ENCODE measurements at places on chromosomes 11 and 22.

GRCh38 chr22:26998129-26998528 lies 340.7 kb downstream of the MIAT start:
- H3K27ac ChIP-seq = no peak overlapping the region
- DNase-seq = no peak
- H3K4me3 ChIP-seq = no peak overlapping the region
- H3K27me3 ChIP-seq = no peaks in the 10 kb centered on the region
- H3K36me3 ChIP-seq = no peaks in the 10 kb centered on the region

- H3K27me3 ChIP-seq = no peaks in the 10 kb centered on the region
- DNase-seq = no peak
- H3K4me1 ChIP-seq = peaks cover 25% of the 10 kb centered on the region
- H3K4me3 ChIP-seq = no peak overlapping the region
- H3K36me3 ChIP-seq = no peaks in the 10 kb centered on the region
Measured at GRCh38 chr22:17944256-17944655, 80.1 kb downstream of the MICAL3 start.

DNA sequence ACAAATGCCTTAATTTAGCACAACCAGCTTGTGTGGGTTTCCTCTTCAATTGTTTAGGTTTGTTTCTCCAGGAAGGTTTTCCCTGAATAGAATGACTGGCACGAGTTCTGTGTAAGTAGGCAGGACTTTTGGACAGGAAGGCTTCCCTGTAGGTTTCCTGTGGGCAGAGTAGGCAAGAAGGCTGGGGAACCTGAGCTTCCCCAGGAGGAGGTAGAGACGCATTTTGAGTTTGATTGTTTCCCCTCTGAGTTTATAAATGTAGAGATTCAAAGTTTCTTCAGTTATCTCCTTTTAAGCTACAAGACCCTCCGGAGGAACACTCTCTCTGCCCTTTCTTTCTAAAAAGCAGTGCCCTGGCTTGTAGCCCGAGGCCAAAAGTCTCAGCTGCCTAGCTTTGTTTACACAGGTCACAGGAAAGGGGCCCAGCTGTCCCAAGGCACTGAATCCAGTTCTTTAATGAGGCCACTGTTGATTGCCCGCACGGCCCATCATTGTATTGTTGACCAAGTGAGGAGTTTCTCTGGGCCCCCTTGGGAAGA lies 66.6 kb upstream of the RDX start:
- no peaks in the 10 kb centered on the region for H3K27me3 ChIP-seq
- H3K27ac ChIP-seq = no peak overlapping the region
- H3K36me3 ChIP-seq = no peaks in the 10 kb centered on the region
- H3K4me1 ChIP-seq = peaks cover 19% of the 10 kb centered on the region

DNA sequence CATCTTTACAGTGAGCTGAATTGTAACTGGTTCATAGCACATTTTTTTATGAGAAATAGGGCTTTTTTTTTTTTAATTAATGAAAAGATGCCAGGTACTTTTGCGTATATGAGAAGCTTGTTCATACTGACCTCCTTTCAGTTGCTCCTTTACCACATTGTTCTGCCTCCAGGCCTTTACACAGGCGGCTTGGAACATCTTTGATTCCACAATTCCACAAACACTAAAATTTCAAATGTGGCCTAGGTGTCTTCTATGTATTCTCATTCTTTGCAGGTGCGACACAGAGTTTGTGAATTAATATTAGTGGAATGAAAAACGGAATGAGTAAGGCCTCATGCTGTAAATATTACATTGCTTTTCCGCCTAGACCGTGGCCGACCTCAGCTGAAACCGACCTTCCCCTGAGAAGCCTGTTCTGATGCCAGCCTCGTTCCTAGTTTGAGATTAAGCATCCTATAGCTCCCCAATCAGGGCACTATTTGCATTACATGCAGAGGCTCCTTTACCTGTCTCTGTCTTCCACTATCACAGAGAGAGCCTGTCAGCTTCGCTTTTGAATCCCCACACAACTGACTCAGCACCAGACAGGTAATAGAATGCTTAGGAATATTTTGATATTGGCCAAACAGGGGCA lies 125.8 kb downstream of the LDLRAD3 start:
- H3K27me3 ChIP-seq = no peaks in the 10 kb centered on the region
- peaks cover 5% of the 10 kb centered on the region for H3K4me1 ChIP-seq
- peaks cover 13% of the 10 kb centered on the region for H3K36me3 ChIP-seq
- no peak overlapping the region for H3K27ac ChIP-seq

DNA sequence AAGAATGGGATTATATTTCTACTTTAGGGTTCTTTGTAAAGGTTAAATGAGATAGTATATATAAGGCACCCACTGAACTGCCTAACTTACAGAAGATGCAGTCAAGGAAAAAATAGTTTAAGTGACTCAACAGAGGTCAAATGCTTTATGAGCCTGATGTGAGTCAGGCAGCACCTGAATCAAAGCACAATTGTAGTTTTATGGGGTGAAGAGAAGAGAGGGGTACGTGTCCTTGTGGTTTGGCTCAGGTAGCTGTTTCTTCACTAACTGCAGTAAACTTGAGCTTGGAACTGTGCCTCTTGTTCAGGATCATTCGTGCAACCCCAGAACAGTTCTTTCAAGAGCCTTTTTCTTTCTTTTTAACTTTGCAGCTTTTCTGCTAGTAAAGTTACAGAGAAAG lies 125.2 kb upstream of the SPON1 start:
- no peaks in the 10 kb centered on the region for H3K36me3 ChIP-seq
- H3K4me3 ChIP-seq = no peak overlapping the region

DNA sequence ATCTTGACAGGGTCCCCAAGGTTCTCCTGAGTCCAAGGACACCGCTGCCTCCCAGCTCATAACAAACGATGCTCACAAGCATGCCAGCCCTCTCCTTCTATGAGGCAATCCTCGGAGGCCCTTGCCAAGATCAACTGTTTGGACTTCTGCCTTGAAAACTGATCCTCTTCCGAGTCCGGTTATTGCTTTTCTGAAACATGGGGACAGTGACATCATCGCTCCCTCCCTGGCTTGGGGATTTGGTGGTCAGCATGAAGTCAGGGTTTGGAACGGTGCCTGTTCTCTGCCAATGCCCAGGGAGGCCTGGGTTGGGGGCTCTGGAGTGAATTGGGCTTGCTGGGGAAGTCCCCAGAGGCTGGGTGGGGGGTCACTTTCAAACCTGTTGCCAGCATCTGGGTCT lies 149.3 kb downstream of the FBXO7 start:
- DNase-seq = no peak
- H3K27me3 ChIP-seq = no peaks in the 10 kb centered on the region

DNA sequence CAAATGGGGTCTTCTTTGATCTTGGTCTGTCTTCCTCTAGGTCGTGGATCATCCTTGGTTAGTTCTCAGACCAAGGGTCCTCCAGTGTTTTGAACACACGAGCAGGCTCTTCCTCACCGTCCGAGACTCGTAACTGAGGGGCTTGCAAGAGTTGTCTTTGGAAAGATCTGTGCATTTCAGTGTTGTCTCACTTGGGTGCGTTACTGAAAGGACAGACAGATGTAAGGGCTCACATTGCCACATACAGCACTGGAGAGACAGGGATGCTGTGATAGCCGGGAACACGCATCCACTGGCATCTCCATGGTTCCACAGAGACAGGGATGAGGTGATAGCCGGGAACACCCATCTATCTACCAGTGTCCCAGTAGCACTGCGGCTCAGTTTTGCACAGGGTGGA lies 15.7 kb downstream of the GLB1L2 start:
- H3K4me3 ChIP-seq = no peak overlapping the region
- no peak for DNase-seq
- H3K36me3 ChIP-seq = no peaks in the 10 kb centered on the region

DNA sequence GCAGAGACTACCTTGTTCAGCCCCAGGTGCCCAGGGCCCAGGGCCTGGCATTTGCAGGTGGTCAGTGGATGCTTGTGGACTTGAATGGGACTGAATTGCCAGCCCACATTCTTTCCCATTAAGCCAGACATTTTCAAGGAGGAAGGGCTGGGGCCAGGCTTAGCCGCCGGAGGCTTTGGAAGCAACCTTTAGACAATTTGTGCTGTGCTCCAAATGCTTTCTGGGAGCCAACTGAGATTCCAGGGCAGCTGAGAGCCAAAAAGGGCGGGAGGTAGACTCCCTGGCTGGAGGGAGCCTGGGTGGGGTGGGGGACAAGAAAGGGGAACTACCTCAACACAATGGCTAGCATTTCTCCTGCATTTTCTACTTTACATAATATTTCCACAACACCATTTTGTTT lies 54.8 kb upstream of the TIMP3 start:
- H3K4me3 ChIP-seq = no peak overlapping the region
- H3K4me1 ChIP-seq = peaks cover 14% of the 10 kb centered on the region
- H3K27me3 ChIP-seq = no peaks in the 10 kb centered on the region
- H3K27ac ChIP-seq = no peak overlapping the region

GRCh38 chr22:22166941-22167713 lies 77.5 kb upstream of the VPREB1 start:
- no peaks in the 10 kb centered on the region for H3K36me3 ChIP-seq
- no peak overlapping the region for H3K27ac ChIP-seq
- H3K4me1 ChIP-seq = no peaks in the 10 kb centered on the region
- no peaks in the 10 kb centered on the region for H3K27me3 ChIP-seq

DNA sequence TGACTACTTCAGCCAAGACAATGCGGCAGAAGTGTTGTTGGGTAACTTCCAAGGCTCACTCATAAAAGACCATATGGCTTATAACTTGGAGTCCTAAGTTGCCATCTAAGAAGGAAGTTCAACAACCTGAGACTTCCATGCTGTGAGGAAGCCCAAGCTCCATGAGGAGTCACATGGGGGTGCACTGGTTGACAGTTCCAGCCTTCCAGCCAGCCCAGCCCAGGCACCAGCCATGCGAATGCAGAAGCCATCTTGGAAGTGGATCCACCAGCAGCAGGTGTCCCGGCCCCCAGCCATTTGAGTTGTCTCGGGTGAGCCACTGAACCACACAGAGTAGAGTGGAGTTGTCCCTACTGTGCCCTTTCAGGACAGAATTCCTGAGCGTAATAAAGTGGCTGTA lies 32.8 kb upstream of the WNT7B start:
- no peaks in the 10 kb centered on the region for H3K27me3 ChIP-seq
- peak overlapping the region; percentile 99 for H3K27ac ChIP-seq
- no peaks in the 10 kb centered on the region for H3K36me3 ChIP-seq

- DNase-seq = no peak
- H3K27ac ChIP-seq = no peak overlapping the region
- peaks cover 4% of the 10 kb centered on the region for H3K36me3 ChIP-seq
Measured at GRCh38 chr11:35978183-35978582, 34.3 kb downstream of the LDLRAD3 start.

DNA sequence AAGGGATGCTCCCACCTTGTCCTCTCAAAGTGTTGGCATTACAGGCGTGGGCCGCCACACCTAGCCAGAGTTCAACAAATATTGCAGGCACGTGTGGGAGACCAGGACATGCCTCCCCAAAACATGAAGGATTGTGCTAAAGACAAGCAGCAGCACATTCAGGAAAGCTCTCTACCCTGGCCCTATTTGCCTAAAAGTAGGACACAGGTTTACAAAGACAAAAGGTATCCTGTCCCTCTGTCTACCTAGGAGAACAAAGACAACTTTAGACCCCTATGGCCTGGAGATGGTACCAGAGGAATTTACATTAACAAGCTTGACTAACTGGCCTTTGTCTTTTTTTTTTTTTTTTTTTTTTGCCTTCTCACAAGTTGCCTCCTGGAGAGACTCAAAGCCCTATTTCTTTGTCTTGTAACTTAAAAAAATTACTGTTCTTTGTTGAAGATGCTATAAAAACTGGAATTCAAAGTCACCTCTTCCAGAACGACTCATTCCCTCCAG lies 859 bp upstream of the ACCS start:
- no peak overlapping the region for H3K27ac ChIP-seq
- H3K27me3 ChIP-seq = no peaks in the 10 kb centered on the region
- DNase-seq = no peak
- H3K36me3 ChIP-seq = no peaks in the 10 kb centered on the region
- H3K4me1 ChIP-seq = peaks cover 5% of the 10 kb centered on the region
- H3K4me3 ChIP-seq = no peak overlapping the region

DNA sequence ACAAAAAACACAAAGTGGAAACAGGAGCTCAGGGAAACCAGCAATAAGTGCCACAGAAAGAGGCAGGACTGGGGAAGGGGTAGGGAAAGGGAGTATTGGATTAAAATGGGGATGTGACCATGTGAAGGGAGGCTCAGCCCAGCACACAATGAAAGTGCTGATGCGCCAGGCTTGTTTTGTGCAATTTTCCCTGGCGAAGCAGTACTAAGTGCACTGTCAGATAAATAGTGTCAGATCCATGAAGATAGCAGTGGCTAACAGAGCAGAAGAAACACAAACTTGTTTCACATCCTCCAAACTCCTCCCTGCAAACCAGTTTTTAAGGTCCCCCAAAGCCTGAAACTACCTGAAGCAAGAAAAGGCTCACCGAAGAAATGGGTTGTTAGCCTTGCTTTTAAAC lies 50.7 kb upstream of the RAPSN start:
- no peak for DNase-seq
- H3K4me1 ChIP-seq = peaks cover 7% of the 10 kb centered on the region
- no peak overlapping the region for H3K27ac ChIP-seq
- H3K27me3 ChIP-seq = no peaks in the 10 kb centered on the region
- peaks cover 93% of the 10 kb centered on the region for H3K36me3 ChIP-seq

DNA sequence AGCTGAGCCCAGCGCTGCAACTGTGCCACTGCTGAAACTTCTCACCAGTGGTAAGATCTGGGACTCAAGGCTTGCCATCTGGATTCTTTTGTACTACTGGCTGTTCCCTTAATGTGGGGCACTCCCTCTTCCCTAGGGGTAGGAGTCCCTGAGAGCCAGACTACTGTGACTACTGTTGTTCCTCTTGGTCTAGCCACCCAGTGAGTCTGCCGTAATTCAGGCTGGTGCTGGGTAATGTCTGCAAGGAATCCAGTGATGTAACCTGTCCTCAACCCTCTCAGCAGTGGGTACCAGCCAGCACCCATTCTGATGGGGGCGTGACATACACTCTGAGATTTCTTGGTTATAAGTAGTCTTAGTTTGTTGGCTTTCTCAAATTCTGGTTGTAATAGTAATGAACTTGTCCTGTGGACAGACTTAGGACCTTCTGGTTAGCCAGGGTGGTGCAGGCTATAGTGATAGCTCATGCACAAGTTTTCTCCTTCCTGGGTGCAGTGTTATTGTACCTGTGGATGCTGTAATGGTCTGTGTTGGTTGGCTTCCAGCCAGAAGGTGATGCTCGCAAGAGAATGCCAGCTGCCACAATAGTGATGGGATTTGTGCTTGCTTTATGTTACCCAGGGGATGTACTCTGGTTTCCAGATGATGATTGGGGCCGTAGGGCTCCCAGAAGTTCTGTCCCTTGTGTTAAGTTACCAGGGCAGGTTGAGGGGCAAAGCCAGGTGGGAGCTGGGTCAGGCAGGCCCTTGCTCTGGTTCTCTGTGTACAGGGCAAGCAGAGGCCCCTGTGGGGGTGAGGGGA lies 65.5 kb downstream of the ARHGAP42 start:
- DNase-seq = no peak
- no peak overlapping the region for H3K27ac ChIP-seq
- H3K36me3 ChIP-seq = no peaks in the 10 kb centered on the region
- no peak overlapping the region for H3K4me3 ChIP-seq
- H3K27me3 ChIP-seq = no peaks in the 10 kb centered on the region
